ENCODE measurements at places on chromosomes 3 and 15.

DNA sequence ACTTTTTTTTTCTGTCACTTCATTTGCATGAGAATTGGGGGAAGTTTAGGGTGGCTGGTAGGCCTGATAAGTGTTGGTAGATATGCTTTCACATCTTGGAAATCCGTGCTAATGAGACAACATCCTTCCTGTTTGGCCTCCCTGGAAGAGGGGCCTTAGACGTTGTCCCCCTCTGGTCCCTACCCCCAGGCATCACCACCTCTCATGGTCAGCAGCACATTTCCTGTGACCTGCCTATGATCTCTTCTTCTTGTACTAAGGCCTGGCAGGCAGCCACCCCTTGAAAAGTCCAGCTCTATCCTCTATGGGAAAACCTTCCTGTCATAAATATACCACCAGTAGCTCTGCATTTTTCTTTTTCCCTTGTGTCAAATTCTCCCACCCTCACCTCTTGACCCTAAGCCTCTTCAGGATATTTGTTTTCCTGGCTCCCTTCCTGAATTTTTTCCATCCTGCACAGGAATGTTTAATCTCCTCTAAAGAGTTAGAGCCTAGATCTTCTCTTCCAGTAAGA, 107.8 kb downstream of the SNRK start:
- no peak for DNase-seq

GRCh38 chr3:33099701-33100100, 2.8 kb upstream of the GLB1 start:
- DNase-seq = no peak

DNA sequence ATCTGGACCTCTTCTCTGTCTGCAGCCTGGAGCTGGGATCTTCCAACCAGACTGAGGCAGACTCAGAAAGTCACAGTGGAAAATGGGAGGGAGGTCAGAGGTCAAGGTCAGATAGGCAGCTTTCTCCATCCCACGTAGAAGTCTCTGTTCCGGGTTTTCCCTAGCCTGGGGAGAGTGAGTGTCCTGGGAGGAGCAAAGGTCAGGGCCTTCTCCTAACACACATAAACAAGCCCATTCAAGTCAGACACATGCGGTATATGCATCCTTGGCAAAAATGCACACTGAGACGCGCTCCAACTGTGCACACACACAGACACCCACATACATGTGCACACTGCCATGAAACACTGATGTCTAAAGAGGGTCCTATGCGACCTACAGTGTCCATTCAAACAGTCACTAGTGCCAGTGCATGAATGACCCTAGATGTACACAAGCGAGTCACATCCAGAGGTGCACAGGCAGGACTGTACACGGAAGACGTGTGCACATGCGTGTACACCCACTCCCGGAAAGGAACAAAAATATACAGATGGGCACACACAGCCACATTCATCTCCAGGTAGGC, 681 bp downstream of the TWF2 start:
- no peak for DNase-seq

DNA sequence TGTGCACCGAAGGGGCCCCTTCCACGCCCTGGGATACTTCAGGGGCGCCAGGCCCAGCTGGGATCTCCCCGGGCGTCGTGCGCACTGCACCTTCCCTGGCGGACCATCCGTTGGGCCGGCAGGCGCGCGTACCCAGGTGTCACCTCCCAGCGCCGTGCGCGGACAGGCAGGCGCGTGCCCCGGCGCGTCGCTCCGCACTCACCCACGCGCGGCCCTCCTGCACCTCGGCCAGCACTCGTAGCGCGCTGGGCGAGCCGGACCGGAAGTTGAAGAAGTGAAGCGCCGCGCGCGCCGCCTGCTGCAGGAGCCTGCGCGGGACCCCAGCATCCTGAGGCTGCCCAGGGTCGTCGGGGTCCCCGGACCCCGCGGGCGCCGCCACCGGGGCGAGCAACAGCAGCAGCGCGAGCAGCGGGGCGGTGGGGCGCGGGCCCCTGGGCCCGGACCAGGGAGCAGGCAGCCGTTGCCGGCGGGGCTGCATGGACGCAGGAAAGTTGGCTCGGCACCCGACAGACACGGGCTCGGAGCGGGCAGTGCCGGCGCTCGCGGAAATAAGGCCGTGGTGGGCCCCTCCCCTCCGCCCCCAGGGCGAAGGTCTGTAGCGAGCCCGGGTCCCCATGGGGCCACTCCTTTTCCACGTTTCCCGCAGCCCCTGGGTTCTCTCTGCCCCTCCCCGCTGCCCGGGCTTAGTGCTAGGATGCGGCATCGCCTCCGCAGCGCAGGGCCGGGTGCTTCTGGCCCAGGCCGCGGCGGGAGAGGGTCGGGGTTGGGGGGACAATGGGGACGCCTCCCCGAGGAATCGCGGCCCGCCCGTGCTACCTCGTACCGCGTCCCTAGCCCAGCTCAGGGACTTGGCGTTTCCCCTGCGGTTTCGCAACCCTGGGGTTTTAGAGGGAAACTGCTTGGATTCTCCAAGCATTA, at the start of gene RARRES1:
Gene RARRES1, minus strand, starts transcription at position 520 of the 918 bp plus-strand sequence. Its CDS starts 42 bp downstream, at position 478.
- DNase-seq = peak; percentile 70

- no peak for DNase-seq
These were observed 12.5 kb downstream of the PLOD2 start for GRCh38 chr3:146148468-146148931.

- no peak for DNase-seq
These were observed 28.6 kb downstream of the PLEKHO2 start for GRCh38 chr15:64870353-64870752.

DNA sequence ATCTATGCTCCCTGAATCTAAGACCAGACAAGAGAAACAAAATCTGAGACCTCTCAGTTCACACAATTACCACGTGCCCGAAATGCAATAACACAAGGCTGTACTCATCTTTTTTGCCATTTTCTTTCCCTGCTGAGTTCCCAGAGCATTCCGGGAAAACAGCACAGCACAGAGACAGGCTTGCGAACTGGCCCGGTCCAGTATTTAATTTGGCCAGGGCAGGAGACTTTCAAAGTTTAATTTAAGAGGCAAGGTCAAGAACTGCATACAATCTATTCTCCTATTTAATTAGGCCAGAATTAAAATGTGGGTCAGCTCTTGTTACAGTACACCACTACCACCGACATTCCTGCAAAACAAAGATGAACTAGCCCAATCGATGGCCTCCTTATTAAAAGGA, 87.5 kb upstream of the SNRPA1 start:
- no peak for DNase-seq
